ENCODE measurements at places on chromosomes 11 and 22. TPM values are rescaled to one million over a fixed set of nuclear protein-coding genes. Genes with fewer than 3 reads are reported as not detected.

LARGE1 gene
- total RNA-seq: 69.6 TPM

PKDREJ gene
- 0.42 TPM for total RNA-seq

MIOX gene
- total RNA-seq: not detected

BAIAP2L2 gene
- total RNA-seq: 61.2 TPM

SPON1 gene
- total RNA-seq: 86.7 TPM

OR52A1 gene
- not detected for total RNA-seq

ACO2 gene
- total RNA-seq: 271 TPM

APOL5 gene
- total RNA-seq: not detected

PIK3IP1 gene
- 21.9 TPM for total RNA-seq

IRAG1 gene
- total RNA-seq: 7.7 TPM

CAVIN3 gene
- total RNA-seq: 22.4 TPM

OR52R1 gene
- not detected for total RNA-seq

NCR3LG1 gene
- total RNA-seq: 16.5 TPM

FOLR3 gene
- total RNA-seq: not detected

BET1L gene
- total RNA-seq: 55.8 TPM

UBQLN3 gene
- not detected for total RNA-seq

SNX32 gene
- total RNA-seq: 1.6 TPM

LIF gene
- total RNA-seq: 11.7 TPM

CYP2D6 gene
- 2.0 TPM for total RNA-seq

TNNI2 gene
- 0.92 TPM for total RNA-seq

DGAT2 gene
- total RNA-seq: 1.7 TPM

OR52H1 gene
- 0.25 TPM for total RNA-seq

CREB3L1 gene
- total RNA-seq: 200 TPM

IL18 gene
- 74.7 TPM for total RNA-seq

OR51B5 gene
- total RNA-seq: not detected

KCTD21 gene
- 10.1 TPM for total RNA-seq

TSPAN18 gene
- total RNA-seq: 3.1 TPM

C11orf91 gene
- total RNA-seq: not detected

TMEM223 gene
- total RNA-seq: 18.5 TPM

OR5T2 gene
- not detected for total RNA-seq

PHLDA2 gene
- 36.7 TPM for total RNA-seq

KRTAP5-8 gene
- 0.22 TPM for total RNA-seq

SLC37A2 gene
- 25.8 TPM for total RNA-seq

INS gene
- 1.3 TPM for total RNA-seq

TOMT gene
- not detected for total RNA-seq

All from left colon (tissue), 2 donors.